ENCODE measurements at places on chromosomes 13 and 19.

GRCh38 chr19:58395220-58395978 lies at the start of gene RNF225:
Gene RNF225, plus strand, starts transcription at chr19:58395656. Its CDS starts 434 bp downstream, at chr19:58396090.
- no peak for DNase-seq

GRCh38 chr19:48271531-48272151 lies 1.8 kb downstream of the ZNF114 start:
- DNase-seq, result no peak

DNA sequence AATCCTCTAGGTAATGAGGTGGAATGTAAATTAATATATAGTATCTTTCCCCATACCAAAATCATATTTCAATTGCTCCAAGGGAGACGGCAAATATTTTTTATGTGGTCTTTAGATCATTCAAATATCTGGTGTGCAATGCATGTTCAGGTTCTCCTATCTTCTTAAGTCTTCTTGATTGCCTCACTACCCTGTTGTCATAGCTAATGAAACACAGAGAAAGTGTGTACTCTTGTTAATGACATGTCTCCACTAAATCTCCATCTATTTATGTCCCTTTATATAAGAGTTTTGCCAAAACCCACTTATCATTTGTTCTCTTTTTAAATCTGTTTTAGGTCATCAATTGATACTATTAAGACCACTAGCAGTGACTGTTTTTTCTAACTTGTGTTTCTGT lies 6.6 kb downstream of the STARD13 start:
- DNase-seq, result no peak

DNA sequence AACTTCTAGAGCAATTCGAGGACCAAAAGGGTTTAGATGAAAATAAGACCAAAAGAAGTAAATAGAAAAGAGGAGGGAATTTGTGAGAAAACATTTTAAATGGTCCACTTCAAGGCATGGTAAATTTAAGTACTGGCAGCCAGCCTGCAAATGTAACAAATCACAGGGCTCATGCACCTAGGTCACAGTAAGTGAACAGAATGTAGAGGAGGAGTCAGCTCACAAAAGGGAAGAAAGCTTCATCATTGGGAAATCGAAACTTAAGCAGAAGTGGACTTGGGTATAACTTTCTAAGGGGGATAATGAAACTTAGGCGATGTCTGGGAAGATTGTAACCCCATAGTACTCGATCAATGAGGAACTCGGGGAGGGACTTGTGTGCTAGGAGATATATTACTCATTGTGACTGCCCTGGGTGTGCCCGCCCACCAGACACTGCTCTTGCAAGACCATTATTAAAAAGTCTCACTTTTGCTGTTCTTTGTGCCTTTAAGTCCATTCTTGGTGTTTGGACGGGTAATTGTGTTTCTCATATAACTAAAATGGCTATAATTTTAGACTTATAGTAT lies 1053.6 kb upstream of the MIR17HG start:
- peak; percentile 35 for DNase-seq

DNA sequence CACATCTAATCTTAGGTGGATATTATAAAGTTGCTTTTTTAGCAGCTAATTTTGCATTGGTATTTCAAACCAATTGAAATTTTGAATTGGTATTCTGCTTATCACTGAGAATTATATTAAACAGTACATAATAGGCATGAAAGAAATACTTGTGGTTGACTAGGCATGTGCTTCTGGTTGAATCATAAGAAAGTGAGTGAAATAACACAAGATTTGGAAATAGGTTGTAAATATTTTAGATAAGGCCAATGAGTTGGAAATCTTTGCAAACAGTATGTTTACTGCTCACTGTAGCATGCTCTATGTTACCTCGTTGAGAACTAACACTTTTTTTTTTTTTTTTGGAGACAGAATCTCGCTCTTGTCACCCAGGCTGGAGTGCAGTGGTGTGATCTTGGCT lies 66.8 kb upstream of the RFC3 start:
- DNase-seq, result no peak

- DNase-seq, result peak; percentile 99
Observed at GRCh38 chr19:47274071-47274890, at the start of gene INAFM1. Gene INAFM1, plus strand, starts transcription at chr19:47274885. Its CDS starts 35 bp downstream, at chr19:47274920.

GRCh38 chr13:99065235-99066015 lies 87.6 kb upstream of the DOCK9 start:
- no peak for DNase-seq

GRCh38 chr19:5188548-5189317 lies 151.9 kb downstream of the PTPRS start:
- DNase-seq, result no peak

DNA sequence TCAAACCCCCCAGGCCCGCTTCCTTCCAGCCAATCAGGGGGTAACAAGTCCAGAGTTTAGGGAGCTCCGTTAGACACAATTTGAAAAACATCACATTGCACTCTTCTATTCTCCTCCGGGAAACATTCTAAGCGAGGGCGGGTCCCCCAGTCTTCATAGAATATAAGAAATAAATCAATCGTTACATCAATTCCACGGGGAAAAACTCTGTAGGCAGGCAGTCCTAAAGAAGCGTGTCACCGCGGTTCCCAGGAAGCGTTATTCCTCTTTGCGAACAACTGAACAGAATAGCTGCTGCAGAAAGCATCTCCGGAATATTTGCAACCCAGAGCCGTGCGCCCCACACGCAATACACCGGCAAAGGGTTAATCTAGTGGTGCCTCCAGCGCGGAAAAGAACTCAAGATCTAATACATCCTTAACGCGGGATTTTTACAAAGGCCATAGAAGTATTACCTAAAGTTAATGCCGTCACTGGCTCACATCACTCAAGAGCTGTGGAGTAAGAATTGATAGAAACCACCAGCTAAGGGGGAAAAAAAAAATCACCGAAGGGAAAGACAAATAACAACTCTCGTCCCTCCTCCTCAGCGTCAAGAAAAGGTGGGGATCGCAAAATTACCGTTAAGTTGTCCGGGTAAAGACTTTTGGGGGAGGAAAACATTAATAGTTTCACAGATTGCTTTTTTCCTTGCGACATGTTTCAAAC lies 65.1 kb downstream of the KCNRG start:
- DNase-seq, result peak; percentile 68

DNA sequence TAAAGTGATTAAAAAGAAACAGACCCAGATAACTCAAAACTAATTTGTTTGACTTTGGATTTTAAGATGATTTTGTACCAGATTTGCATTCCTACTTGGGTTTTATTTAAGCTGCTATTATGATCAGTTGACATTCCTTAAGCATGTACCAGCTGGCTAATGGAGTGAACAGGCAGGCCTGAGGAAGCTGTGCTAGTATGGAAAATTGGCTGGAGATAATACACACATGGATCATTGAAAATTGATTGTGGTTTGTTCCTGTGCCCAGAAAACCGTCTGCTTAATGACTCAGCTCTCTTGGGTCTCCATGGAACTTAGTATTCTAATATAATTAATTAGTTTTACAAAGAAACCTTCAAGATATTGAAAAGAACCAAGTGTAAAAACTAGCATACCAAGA lies 22.6 kb downstream of the POLR1D start:
- DNase-seq, result no peak

- DNase-seq, result no peak
Observed at GRCh38 chr19:49155820-49156346, 687 bp upstream of the HRC start.

GRCh38 chr13:81990652-81991051 lies 1649.7 kb upstream of the SPRY2 start:
- no peak for DNase-seq

DNA sequence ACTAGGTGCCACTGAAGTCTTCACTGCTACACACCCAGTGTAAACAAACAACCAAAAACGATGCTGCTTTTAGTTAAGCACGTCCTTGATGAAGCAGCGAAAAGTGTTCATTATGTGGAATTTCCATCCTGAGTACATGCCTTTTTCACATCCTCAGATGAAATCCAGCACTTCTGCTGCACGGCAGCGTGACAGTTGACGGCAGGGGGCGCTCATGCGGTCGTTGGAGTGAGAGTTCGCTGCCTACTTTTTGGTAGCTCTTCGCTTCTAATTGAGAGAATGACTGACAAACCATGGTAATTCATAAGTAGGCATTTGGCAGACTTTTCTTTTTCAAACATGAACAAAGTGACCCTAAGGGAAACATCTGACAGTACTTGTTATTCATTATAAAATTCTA lies 1124.9 kb downstream of the EFNB2 start:
- DNase-seq, result peak; percentile 45

DNA sequence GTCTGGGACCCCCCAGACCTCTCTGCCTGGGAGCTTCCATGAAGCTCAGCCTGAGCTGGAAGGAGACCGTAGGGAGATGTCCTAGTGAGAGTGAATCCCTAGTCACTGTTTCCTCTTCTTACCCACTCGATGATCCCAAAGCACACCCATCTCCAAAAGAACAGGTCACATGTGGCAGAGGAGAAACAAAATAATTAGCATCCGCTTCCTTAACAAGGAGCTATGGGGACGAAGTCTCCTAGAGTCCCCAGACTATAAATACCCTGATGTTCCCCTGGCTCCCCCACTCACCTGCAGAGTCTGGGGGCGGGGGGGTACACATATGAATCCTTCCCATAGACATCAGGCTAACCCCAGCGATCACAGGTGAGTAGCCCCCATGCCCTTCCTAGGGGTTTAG lies at the start of gene OR1I1:
OR1I1 (plus strand) TSS at position 301 of the 400 bp plus-strand sequence. CDS start 4,855 bp downstream, outside the sequence.
- no peak for DNase-seq

- DNase-seq, result no peak
Observed at GRCh38 chr19:35519291-35519690, 5.8 kb upstream of the DMKN start.

DNA sequence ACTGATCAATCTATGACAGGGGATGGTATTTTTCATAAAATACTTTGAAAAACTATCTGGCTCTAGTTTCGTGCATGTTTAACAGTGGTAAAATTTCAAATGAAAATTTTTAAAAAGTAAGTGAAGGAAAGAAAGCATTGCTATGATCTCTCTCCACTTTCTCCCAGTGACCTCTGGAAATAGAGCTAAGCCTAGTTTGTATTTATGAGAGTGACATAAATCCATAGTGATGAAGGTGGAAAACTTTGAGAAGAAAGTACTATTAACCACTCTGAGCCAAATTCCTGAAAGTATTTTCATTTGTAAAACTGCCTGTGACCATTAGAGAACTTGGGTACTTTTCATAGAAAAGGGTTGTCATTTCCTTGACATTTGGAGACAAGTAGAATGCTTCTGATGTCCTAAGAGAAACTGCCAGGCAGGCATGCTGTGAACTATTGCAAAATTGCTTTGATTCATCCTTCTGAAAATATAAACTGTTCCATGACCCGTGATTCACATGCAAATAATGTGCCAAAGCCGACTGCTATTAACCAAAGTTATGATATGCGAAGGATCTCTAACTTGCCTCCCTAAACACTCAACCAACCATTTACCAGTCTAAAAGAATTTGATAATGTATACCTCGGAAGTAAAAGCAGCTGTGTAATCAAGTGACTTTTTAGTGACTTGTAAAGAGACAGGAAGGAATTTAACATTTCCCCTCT lies 133.2 kb downstream of the VWA8 start:
- peak; percentile 90 for DNase-seq

- DNase-seq, result peak; percentile 83
Observed at GRCh38 chr13:113474179-113474578, 16.3 kb downstream of the DCUN1D2 start.

DNA sequence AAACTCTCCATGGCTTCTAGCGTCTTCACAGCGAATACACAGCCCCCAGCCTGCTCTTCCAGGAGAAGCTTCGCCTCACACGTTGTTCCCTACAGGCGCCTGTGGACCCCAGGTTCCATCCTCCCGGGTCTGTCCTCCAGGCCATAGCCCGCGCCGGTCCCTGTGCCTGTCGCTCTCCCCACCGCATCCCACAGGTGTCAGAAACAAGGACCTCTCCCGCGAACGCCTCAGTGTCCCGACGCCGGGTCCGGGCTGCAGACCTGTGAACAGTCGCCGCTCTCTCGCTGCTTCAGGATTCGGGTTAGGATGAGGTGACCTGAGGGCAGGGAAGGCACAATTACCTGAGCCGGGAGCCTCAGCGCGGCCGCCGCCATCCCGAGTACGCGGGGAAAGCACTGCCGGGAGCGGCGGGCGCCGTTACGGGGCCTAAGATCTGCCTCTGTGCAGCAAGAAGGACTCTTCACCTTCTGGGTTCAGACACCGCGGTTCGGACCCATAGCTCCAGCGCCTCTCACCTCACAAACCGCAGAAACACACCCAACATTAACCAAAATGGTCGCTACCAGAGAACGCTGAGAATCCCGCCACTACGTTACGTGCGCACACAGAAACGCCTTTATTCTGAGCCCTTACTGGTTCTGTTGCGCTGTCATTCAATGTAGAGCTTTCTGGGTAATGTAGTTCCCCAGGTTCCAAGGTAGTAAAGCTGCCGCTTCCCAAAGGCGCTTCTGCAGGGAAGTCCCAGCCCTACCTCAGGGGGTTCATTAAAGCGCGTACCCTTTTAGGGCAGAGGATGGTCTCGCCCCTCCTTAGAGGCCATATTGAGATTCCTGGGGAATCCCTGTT lies at the start of gene ZNF418:
ZNF418 (minus strand) TSS at position 583 of the 846 bp plus-strand sequence. CDS start 1,580 bp downstream, outside the sequence.
- DNase-seq, result peak; percentile 75

- peak; percentile 73 for DNase-seq
Observed at GRCh38 chr19:15595069-15595468, 19.9 kb upstream of the CYP4F8 start.

DNA sequence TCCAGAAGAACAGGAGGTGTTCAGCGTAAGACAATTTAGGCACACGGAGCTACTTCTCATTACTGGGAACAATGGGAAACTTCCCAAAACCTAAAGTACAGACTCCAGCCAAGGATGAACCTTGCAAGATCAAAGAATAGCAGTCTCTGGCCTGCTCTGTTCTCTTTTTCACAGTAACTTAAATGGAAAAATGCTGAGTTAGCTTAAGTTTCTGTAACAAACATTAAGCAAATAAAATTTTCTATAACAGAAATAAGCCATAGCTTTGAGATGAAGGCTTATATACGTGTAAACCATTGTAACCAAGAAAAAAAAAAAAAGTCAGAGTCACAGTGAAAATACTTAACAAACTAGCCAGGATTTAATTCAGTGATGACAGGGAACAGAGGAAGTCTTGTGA lies 18.2 kb upstream of the ZNF460 start:
- DNase-seq, result no peak

DNA sequence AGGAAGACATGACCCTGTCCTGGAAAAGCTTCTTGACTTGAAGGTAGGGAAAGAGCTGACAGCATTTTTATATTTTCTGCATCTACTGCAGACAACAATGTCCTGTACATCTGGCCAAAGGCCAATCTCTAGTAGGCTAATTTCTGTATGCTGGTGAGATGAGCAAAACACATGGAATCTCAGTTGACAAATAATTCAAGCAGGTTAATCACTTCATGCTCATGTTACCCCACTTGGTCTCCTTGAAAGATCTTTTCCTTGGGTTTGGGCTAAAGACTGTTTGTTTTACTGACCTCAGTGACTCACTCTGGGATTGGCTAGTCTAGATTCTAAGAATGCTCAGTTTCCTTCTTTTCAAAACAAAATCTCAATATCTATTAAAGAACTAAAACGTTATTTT lies 298.8 kb downstream of the LMO7 start:
- DNase-seq, result no peak

GRCh38 chr13:33270895-33271538 lies 14.5 kb downstream of the STARD13 start:
- no peak for DNase-seq

GRCh38 chr13:80841414-80841813 lies 500.5 kb upstream of the SPRY2 start:
- DNase-seq, result no peak

- no peak for DNase-seq
Observed at GRCh38 chr13:41398494-41399170, 58.7 kb upstream of the RGCC start.

Data from suppressor macrophage treated with lipopolysaccharide for 1 hour (primary cell).